ENCODE measurements at places on chromosomes 1 and 21.

DNA sequence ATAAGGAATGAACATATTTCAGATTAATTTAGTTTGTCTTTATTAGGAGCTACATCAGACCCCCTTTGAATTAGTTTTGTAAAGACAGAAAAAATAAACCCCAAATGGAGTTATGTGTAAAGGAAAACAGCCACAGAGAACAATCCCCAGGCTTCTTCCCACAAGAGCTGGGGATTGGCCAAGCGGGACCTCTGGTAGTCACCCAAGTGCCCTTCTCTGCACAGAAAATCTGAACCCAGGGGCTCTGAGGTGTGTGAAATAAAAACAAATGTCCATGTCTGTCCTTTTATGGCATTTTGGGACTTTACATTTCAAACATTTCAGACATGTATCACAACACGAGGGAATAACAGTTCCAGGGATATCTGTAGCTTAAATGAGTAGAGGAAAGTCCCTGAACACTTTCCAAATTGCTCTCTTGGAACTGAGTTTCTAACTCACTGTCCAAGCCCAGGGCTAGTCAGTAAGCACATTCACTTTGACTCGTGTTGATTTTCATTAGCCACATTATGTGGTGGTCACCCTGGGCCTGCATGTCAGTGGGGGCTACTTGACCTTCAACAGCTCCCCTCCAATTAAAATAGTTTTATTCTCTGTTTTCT is 22.5 kb downstream of the DPT start:
- DNase-seq = no peak

DNA sequence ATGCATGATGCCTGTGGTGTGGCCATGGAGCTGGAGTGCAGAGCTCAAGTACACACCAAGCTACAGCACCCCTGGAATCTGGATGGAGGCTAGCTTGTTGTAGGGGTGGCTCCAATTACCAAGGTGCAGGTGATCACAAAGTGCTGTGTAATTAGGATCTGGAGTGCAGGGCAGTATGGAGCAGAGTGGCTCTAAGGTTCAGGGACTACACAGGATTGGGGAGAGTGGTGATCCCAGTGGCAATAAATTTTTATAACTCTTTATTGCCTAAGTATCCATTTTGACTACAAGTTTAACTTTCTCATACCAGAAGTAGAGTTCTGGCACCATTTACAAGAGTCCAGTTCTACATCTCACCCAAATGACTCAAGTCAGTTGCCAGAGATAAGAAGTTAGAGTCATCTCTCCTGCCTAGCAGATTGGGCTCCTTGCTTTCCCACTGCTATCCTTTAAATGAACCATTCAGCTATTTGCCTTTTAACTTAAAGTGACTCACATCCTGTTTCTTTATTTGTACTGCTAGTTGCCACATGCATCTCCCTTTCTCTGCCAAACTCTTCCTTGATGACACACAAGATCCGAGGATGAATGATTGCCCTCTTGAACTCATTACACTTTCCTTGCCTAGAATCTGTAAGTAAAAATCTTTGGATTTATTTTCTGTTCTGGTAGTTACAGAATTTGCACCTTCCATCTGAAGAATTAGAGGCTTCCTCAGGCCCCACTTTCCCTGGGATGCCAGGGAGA is 427.2 kb downstream of the KCNT2 start:
- DNase-seq = no peak

GRCh38 chr1:203117611-203118575 is 9.6 kb upstream of the ADORA1 start:
- no peak for DNase-seq

GRCh38 chr1:202235856-202236837 is 42.5 kb downstream of the LGR6 start:
- peak; percentile 57 for DNase-seq

Measured in effector CD4-positive, alpha-beta T cell (primary cell).